ENCODE measurements at places on chromosomes 4 and X.

DNA sequence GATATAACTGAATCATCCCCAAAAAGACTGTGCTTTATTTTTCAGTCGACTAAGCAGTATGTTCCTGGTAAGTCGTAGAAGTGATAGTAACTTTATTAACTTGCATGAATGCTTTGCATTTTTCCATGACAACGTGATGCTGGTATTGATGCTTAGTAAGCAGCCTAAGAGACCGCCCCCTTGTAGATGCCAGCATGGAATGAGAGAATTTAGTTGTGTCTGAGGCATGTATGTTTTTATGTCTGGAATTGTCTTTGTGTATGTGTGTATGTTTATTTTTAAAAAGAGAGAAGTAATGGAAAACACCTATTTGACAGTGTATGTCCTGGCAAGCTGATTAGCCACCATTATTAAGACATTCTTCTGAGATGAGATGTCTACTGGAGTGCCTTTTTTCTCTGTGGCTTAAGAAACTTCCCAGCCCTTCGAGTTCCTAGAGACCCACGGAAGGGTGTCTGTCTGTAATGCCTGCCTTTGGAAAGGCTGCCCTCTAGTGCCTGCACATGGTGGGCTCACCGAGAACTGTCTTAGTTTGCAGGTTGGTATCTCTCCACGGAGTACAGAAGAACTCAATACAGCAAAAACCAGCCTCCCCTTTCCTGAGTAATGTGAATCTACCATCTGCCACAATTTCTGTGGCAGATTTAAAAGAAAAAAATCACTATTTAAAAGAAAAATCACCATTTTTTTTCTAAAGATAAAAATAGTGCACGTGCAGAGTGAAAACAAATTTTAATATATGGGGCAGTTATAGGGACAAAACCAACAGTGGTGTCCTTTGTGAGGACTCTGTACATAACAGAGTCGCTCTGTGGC lies 85.9 kb downstream of the AASDH start:
- peak; percentile 34 for DNase-seq

DNA sequence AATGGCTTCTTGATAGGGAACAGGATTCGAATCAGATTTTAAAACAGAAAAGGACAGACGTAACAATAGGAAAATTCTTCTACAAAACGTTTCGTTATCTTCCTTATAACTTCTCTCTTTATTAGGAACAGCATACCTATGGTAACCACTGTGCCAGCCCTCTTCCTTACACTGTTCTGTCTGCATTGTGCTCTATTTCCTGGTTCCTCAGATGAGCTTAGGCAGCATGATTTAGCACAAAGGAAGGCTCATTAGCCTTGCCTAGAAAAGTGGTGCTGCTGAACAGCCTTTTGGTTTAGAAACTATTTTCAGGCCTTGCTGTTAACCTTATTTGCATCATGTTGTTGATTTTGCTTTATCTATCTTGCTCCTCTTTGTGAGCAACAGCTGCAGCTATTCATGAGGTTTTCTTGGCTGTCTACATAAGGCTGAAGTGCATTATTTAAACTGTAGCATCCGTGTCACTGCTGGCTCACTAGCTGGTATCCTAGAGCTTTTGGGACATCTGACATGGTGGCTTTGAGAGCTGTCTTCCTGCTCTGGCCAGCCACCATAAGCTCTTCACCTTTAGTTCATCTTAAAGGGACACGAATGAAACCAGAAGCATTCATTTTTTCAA lies 69.9 kb upstream of the NRK start:
- no peak for DNase-seq

- DNase-seq, result no peak
These were observed 778.7 kb downstream of the CENPC start for GRCh38 chr4:66766557-66766956.

- no peak for DNase-seq
These were observed 48.0 kb upstream of the HDAC8 start for GRCh38 chrX:72620550-72621145.

- DNase-seq, result no peak
These were observed 86.2 kb upstream of the HPRT1 start for GRCh38 chrX:134373736-134374135.

GRCh38 chr4:110484767-110485166 lies 8.8 kb downstream of the ENPEP start:
- DNase-seq, result no peak

GRCh38 chrX:940691-941090 lies 271.8 kb downstream of the CRLF2 start:
- no peak for DNase-seq

- no peak for DNase-seq
These were observed 113.8 kb downstream of the SYNPO2 start for GRCh38 chr4:119002476-119002875.

DNA sequence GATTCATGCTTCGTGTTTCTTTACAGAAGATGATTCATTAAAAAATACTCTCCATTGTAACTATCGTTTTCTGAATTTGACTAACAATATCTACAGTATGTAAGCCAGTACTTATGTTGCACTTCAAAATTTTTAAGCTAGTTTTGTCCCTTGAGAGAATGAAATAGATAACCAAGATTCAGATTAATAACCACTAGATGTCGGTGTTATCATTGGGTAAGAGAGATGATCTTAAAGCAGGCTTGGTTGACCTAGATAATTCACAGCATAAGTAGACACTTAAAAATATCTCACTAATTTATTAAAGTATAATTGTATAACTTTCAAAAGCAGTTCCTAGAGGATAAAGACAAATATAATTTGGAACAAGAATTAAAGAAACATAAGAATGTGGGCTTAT lies 430.9 kb downstream of the C4orf33 start:
- no peak for DNase-seq

DNA sequence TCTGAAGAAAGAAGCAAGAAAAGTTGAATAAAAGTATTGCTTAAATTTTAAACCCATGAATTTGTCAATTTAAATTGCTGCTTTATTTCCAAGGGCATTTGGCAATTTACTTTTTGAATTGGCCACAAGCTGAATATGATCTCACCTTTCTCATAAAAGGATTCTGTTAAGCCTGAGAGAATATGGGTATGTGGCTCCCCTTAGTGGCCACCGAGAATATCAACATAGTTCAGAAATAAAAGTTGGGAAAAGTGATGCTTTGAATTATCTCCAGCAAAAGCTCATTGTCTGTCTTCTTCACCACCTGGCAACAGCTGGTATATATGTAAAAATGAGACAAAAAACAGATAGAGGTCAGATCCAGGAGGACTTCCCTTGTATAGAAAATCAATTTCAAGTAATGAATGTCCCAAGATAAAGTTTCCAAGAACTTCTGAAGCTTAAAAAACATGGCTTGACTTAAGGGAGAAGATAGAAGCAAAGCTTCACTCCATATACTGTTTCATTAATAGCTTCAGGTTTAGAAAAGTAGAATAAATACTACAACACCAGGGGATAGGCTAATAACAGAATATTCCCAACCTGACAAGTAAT lies 290.7 kb upstream of the FAM241A start:
- peak; percentile 11 for DNase-seq

DNA sequence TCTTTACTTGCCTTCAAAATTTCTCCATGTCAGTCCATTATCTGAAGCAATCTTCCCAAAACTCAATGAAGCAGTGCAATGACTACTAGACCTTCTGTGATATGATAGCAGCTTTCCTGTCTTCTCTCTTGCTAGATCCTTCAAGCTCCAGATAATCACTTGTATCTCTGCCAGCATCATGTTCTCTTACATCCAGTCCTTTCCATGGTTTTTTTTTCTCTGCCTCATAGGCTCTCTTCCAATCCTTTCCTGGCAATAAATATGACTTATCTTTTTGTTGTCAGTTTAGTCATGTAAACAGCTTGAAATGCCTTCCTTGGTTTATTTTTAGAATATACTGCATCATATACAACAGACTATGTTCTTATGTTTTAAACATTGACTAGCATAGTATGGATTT lies 193.5 kb downstream of the CFAP299 start:
- no peak for DNase-seq

GRCh38 chrX:110852180-110852579 lies 56.6 kb upstream of the CHRDL1 start:
- DNase-seq, result no peak

GRCh38 chr4:140092094-140092851 lies 61.7 kb downstream of the MAML3 start:
- DNase-seq, result no peak

- no peak for DNase-seq
These were observed 123.6 kb upstream of the TET2 start for GRCh38 chr4:105022811-105023667.

GRCh38 chr4:91598696-91599095 lies 705.1 kb upstream of the GRID2 start:
- DNase-seq, result no peak

DNA sequence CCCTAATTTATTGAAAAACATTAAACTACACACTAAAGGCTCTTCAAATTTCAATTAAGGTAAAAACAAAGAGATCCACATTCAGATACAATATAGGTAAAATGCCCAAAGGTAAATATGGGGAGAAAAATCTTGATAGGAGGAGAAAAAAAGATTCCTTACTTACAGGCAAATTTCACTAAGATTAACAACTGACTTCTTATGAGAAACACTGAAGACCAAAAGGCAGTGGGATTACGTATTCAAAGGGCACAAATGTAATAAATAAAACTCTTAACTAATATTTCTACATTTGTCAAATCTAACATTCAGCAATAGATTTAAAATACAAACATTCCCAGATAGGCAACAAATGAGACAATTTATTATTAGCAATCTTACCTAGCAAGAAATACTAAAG lies 829.3 kb downstream of the SH3BGRL start:
- no peak for DNase-seq

DNA sequence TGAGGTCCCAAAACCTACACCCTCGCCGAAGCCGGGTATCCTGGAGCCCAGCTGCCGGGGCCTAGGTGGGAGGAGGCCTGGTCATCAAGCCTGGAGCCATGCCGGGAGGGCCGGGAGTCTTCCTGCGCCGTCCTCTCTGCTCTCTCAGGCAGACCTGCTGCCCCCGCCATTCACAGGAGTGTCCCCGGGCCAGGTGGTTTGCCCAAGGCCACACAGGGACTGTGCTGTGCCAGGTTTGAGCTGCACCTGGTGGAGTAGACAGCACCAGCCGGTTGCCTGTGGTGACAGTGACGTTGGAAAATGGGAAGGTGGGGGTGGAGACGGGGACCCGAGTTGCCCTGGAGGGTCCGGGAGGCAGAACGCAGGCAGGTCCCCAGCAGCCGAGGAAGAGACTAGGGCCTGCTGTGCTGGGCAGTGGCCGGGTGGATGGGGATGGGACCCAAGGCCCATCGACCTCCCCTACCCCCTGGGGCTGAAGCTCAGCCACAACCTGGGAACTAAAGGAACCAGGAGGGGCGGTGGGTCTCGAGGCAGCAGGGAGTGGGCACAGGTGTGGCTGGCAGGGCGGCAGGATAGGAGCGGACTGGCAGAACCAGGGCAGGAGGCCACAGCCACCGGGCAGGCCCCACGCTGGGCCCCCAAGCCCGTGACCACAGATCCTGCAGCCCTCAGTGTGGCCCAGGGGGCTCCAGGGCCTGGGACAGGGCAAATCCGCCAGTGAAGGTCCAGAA lies 9.5 kb downstream of the DOK7 start:
- DNase-seq, result no peak

DNA sequence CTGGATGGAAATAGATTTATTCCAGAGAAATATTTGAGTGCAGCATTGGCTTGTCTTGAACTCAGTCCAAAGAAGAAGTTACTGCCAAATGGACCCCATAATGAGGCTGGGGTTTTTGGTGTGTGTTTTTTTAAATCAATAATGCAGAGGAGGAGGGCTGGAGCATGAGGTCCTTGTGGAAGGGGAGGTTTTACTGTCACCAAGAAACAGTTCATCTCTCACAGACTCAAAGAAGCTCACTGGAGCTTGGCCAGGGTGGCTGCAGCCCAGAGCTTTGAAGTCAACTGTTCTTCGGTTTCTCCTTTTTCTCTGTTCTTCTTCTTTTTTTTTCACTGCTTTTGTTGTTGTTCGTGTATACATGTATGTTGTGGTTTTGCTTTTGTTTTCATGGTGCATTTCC lies 377.7 kb downstream of the FBXW7 start:
- no peak for DNase-seq

DNA sequence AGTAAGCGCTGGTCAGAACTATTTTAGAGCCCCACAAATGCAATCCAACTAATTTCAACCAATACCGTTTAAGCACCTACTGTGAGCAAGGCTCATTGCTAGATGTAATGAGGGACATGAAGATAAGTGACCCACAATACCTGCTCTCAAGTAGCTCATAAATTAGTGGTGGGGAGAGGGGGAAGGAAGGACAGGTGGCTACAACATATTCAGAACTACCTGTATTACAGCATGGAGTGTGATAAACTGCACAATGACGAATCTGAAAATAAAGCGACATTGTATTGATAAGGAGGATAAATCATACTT lies 311.6 kb upstream of the DIAPH2 start:
- no peak for DNase-seq

GRCh38 chr4:94228493-94229216 lies 21.0 kb downstream of the SMARCAD1 start:
- DNase-seq, result no peak

DNA sequence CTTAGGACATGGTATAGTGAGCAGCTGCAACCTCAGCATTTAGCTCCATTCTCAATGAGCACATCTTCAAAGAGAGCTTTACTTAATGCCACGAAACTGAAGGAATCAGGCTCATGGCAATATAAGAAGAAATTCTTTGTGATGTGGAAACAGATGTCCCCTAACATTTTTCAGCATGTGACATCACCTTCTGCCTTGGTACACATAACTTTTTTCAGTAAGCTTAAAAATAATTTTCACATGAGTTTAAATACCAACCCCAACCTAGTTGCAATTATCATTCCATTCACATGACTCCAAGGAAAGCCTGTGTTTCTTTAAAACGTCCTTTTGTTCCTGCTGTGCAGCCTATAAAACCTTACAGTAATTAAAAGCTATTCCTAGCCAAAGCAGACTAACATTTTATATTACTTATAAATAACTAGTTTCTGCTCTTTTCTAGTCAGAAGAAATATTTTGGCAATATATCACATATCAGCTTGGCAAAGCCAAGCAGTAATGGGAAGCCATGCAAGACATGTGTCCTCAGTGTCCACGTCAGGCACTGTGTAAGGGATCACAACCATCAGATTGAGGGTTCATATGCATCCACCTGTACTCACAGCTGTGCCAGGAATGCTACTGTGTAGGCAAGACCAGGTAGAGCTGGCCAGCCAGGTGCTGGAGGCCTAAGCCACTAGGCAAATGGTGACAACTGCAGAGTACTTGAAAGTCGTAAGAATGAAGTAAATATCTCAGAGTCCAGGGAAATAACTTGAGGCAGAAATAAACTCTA lies 466.6 kb downstream of the INPP4B start:
- DNase-seq, result no peak

DNA sequence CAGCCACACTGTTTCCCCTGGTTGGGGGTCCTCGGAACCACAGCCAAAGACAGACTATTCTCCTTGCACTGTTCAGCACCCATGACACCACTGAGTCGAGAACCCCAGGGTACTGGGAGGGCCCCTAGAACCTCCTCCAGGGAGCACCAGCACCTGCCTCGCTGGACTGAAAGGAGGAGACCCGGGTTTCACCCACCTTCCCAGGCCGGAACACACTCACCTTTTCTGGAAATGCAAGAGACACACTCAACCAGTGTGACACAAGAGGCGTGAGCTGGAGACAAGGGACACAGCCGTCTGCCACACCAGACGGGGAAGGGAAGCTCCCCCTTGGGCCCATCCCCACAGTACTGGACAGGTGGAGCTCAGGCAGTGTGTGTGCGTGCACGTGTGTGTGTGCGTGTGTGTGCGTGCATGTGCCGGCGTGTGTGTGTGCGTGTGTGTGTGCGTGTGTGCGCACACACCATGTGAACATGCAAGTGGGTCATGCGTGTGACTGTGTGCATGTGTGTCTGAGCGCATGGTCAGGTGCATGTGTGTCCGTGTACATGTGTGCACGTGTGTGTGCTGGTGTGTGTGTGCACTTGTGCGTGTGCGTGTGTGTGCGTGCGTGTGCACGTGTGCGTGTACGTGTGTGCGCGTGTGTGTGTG lies 128.8 kb upstream of the NKX1-1 start:
- no peak for DNase-seq
